Hematopoietic multipotent progenitor cell treated with erythropoietin and hydrocortisone succinate and interleukin-3 and kit ligand, for 6 days (in vitro differentiated cells): ENCODE measurements at places on chromosomes 3 and 15.

DNA sequence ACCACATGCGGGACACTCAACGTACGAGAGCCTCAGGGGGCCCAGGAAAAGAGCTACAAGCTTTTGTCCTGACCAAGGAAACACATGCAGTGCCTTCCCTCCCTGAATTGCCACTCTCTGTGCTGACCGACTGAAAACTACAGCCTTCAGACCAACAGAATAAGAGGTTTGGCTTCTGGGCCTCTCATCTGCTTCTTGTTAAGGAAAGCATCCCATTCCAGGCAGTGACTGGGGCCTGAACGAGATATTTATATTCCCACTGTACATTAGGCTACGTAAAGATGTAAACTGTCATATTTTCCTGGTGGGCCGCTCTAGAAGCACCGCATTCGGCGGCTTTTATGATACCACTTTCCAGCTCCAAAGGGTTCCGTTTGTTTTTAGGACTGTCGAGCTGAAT, 208.9 kb upstream of the TPM1 start:
- no peak for DNase-seq

- no peak for DNase-seq
Observed at GRCh38 chr3:184597829-184598573, 36.4 kb downstream of the EPHB3 start.

- peak; percentile 27 for DNase-seq
Observed at GRCh38 chr3:66236281-66236680, 15.5 kb downstream of the SLC25A26 start.

DNA sequence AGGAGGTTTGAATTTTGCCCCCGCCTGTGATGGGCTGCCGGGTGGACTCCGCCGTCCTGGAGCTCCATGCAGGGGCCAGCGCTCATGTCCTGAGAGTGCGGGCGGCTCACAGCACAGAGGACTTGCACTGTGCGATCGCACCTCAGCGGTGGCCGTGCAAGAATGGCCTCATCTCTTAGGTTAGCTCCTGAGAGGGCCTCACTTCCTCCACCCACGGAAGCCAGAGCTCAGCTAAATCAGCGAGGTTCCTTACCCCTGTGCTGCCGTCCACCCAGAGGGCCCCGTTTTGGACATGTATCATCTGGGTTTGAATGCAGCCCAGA, 72.0 kb upstream of the PCSK6 start:
- DNase-seq: no peak

DNA sequence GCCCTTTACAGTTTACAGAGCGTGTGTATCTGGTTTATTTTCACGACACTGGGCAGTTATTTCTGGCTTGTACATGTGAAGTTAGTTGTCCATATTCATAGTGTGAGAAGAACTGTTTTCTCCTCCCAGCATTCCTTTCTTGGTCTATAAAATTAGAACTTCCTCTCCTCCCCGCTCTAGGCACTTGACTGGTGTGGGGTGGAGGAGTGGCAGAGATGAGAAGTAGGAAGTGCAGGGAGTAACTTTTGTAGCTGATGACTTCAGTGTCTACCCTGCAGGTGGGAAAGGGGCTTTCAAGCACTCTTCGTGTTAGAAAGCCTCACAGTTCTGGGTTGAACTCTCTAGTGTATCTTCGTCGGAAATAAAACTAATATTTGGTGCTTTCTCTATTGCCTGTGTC, 13.4 kb downstream of the APOD start:
- DNase-seq: no peak
